Stomach (tissue), 19 donors: ENCODE measurements at places on chromosomes 3 and 15. TPM values are rescaled to one million over a fixed set of nuclear protein-coding genes. Genes with fewer than 3 reads are reported as not detected.
A peak's percentile ranks its signal among the peaks of the same experiment; 100 is the strongest.

DNA sequence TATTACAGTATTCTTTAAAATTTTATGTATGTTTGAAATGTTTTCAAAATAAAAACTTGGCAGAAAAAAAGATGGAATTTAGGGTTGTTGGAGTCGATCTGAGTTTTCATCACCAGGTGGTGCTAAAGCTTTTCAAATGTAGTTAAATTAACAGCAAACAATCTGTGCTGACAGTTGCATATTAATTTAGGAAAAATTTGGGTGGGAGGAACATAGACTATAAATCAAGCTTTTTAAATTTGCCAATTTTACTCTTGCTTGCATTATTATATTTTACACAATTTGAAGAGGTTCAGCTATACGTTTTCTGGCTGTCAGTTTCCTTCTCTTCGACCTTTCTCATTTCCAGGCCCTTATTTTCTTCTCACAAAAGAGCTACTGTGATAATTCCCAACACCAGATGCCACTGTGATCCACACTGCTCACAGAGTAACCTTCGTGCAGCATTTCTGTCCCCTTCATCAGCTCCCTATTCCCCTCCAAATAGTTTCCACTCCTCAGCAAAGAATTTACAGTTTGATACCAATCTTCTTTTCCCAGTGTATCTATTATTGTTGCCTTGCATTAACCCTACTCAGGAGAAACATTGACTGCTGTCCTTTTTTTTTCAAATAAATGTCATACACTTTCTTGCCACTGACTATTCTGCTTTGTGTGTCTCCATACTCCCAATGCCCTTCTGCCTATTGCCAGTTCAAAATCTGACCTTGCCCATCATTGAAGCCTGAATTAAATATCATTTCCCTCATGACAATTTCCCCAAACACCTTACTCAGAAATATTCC lies 53.4 kb upstream of the EIF5A2 start:
- H3K27me3 ChIP-seq, result no peaks in the 10 kb centered on the region
- DNase-seq, result peak; percentile 67
- no peaks in the 10 kb centered on the region for H3K4me1 ChIP-seq
- no peak overlapping the region for H3K27ac ChIP-seq

DNA sequence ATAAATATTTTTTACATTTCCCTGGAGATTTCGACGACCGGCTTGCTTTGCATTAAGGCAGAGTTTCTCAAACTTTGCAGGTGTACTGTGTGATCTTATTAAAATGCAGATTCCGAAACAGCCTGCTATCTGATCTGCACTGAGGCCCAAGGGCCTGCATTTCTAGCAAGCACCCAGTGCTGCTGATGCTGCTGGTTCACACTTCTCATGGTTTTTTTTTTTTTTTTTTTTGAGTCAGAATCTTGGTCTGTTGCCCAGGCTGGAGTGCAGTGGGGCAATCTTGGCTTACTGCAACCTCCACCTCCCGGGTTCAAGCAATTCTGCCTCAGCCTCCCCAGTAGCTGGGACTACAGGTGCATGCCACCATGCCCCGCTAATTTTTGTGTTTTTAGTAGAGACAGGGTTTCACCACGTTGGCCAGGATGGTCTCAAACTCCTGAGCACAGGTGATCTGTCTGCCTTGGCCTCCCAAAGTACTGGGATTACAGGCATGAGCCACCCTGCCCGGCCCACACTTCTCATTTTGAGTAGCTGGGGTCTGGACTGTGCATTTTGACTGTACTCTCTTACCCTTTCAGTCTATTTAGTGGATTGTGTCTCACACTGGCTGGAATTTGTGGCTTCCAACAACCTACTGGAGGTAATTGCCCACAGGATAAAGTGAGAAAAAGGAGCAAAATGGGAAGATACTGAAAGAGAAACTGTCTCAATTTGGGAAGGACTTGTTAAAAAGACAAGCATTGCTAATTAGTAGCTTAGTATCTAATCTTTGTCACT lies 94.1 kb downstream of the ITPR1 start:
- no peaks in the 10 kb centered on the region for H3K27me3 ChIP-seq
- no peaks in the 10 kb centered on the region for H3K4me1 ChIP-seq
- no peak overlapping the region for H3K4me3 ChIP-seq
- peak overlapping the region; percentile 17 for H3K27ac ChIP-seq
- no peaks in the 10 kb centered on the region for H3K36me3 ChIP-seq
- no peak for DNase-seq

- no peak for DNase-seq
- H3K27me3 ChIP-seq, result no peaks in the 10 kb centered on the region
- no peak overlapping the region for H3K27ac ChIP-seq
- no peaks in the 10 kb centered on the region for H3K4me1 ChIP-seq
- H3K36me3 ChIP-seq, result no peaks in the 10 kb centered on the region
Observed at GRCh38 chr15:25877681-25878080, 14.6 kb upstream of the ATP10A start.

IL5RA gene
- polyA plus RNA-seq, result 0.46 TPM
